ENCODE measurements at places on chromosomes 12 and 14.

DNA sequence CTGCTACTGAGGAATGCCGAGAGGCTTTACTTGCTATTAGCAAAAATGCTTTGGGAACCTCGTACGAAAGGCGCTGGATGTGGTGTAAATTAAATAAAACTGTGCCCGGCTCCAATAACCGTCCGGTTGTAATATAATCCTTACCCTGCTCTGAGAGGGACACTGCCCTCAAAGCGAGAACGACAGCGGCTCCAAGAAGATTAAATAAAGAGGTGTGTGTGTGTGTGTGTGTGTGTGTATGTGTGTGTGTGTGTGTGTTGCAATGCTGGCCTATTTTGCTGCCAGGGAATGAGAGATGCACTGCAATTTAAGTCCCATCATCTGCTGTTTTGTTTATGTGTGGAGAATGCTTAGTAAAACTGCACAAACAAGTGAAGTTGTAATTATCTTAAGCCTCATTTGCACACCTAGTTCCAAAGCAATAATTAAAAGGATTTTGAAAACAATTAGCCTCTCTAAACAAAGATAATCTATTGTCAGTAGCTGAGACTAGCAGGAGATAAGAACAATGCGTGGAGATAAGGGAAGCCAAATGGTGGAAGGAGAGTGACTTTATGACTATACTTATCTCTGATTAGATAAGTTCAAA lies 1.2 kb upstream of the SIX1 start:
- no peak for DNase-seq

- no peak for DNase-seq
These were observed 101.6 kb downstream of the SLC25A47 start for GRCh38 chr14:100424504-100425428.

DNA sequence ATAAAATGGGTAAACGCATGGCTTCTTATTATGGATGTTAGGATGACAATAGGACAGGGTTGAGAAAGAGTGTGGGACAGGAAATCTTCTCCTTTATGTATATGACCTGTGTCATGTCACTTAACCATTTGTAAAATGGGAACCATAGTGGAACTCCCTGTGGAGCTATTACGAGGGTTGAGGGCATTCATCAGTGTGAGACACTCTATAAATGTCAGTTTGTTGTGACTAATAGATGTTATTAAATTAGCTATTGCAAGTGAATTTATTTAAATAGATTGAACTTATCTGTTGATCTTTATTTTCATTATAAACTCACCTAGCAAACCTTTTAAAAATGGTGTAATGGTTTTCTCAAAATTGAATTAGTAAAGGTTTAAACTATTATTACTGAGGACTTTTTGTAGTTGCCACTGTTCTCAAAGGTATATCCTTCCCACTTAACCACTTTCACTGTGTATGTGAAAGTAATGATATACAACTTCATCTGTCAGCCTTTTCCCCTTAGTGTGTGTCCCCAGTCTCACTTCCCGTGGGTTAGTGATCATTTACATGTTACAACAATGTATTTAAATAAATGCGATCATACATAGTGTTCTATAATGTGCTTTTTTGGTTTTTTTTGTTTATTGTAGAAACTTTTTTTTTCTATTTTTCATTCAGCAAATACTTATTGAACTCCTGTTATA lies 17.1 kb downstream of the HELB start:
- DNase-seq: no peak

DNA sequence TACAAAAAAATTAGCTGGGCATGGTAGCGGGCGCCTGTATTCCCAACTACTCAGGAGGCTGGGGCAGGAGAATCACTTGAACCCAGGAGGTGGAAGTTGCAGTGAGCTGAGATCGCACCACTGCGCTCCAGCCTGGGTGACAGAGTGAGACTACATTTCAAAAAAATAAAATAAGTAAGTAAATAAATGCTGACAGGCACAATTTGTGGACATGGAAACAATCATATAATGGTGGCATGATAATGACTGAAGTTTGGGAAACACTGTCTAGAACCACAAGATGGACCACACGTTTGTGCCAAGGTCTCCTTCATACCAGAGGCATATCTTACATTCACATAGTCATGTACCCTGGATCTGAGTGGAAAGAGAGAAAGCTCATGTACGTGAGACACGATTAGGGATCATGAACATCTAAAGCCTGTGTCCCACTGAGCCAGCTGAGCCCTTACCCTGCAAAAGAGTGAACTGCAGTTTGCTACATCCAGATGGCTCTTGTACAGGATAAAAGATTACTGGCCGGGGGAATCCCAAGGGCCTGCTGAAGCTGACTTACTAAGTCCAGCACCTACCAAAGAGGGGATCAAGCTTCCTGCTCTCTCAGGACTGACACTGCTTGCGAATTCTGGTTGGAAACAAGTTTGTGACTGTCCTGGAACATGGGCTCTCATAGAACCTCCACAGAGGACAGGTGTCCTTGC lies 62.9 kb downstream of the TRAFD1 start:
- no peak for DNase-seq

- DNase-seq: no peak
These were observed 27.6 kb downstream of the PDE3A start for GRCh38 chr12:20395791-20396550.

- no peak for DNase-seq
These were observed 842 bp downstream of the OAS2 start for GRCh38 chr12:112979041-112979680.

DNA sequence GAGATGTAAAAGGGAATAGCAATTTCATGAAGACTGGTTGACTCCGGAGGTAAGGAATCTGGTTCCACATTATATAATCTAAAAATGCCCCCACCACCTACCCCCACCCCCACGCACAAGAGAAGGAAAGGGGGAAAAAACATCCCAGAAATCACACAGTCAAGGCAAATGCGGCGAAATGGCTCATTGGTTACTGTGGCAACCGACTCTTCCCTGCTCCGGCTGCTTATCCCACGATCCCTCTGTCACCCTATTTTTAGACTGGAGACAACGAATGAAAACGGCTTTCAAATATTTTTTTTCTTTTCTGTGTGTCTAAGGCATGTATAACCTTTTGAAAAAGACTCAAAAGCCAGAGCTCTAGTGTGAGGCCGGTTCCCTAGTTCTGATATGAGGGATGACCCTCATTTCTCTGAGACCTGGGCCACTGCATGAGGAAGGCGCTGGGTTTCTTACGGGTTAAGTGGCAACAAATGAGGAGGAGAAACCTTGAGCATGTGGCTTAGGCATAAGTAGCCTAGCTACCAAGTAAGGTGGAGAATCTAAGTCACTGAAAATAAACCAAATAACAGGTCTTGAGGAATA lies 148.3 kb upstream of the GRIN2B start:
- DNase-seq: no peak

- DNase-seq: peak; percentile 70
These were observed 93.9 kb downstream of the KSR2 start for GRCh38 chr12:117874842-117875434.

GRCh38 chr12:105257321-105257728 lies 21.4 kb upstream of the APPL2 start:
- no peak for DNase-seq

- DNase-seq: no peak
These were observed 29.4 kb downstream of the FAIM2 start for GRCh38 chr12:49874142-49874897.

DNA sequence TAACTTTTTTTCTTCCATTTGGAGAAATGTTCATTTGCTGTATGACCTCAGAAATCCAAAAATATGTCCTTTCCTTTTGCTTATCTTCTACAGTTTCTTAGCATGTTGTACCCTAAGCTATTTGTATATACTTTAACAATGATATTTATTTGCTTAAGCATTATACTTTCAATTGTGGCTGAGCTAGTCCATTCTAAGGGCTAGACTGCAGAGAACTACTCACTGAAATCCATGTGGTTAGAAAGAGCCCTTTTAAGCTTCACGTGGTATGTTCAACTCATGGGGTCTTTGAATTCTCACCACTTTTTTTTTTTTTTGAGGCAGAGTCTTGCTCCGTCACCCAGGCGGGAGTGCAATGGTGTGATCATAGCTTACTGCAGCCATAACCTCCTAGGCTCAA lies 122.5 kb downstream of the HMGA2 start:
- no peak for DNase-seq

DNA sequence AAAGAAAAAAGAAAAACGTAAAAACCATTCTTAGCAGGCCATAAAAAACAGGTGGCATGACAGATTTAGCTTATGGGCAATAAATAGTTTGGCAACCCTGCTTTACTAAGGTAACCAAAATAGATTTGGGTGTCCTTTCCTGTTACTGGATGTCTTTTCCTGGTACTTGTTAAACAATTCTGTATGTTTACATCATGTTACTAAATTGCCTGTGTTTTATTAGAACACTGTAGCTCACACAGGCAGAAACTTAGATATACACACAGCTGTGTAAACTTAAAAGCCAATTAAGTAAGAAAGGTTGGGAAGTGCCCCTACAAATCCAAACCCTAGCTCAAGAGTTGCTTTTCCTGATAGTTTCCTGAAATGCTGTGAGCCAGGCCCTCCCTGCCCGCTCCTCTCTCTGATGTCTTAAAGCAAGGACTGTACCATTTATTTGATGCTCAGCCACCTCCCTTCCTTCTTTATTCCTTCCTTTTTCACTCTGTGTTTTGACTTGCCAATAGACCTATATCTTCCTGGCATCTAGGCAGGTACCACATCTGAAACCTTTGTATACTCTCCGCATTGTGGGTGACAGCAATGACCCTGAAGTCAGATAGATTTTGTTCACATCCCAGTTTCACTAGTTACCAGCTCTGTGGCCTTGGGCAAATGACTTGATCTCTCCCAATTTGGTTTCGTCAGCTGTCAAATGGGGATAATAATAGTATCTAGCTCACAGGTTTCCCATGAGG lies 3.7 kb upstream of the CAMKK2 start:
- DNase-seq: peak; percentile 27

DNA sequence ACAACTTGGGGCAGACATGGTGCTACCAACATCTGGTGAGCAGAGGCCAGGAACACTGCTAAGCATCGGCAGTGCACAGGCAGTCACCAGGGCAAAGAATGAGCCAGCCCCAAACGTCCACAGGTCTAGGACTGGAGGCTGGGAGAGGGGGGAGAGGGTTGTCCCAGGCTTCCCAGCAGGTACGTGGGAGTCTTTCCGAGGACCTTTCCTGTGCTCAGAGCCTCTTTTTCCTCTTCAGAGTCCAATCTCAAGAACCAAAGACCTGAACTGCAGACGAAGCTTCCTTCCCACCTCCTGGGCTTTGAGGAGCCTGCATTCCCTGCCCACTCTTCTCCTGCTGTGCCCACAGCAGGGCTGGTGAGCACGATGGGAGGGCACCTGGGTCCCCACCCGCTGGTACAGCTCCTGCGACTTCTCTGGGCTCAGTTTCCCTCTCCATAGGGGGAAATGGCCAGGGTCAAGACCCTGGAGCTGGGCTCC lies 48.7 kb downstream of the DLK1 start:
- no peak for DNase-seq

- no peak for DNase-seq
These were observed 966.1 kb downstream of the FSCB start for GRCh38 chr14:43540948-43541347.

- DNase-seq: no peak
These were observed 5.5 kb upstream of the PFDN5 start for GRCh38 chr12:53289891-53290290.

- no peak for DNase-seq
These were observed 3.0 kb downstream of the SETD1B start for GRCh38 chr12:121806546-121807423.

GRCh38 chr12:109963743-109964429 lies 32.3 kb downstream of the GIT2 start:
- DNase-seq: no peak

- no peak for DNase-seq
These were observed 3.1 kb upstream of the NOXRED1 start for GRCh38 chr14:77426396-77426795.

GRCh38 chr14:68520637-68521556 lies 272.0 kb downstream of the ZFP36L1 start:
- DNase-seq: no peak

DNA sequence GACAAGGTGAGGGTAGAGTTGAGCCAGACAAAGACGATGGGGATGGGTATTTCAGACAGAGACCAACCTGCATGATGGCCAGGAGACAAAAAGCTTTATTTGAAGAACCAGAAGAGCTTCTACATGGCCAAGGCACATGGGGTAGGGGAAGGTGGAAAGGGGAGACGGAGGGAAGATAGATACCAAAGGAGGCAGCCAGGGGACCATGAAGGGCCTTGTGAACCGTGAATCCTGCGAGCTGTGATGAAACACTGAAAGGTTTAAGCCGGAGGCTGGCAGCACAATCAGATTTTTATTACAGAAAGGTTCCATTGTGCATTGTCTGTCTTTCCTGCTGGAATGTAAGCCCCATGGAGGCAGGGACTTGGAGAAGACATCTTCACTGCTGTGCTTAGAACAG lies 72.4 kb downstream of the PLXNC1 start:
- DNase-seq: no peak

DNA sequence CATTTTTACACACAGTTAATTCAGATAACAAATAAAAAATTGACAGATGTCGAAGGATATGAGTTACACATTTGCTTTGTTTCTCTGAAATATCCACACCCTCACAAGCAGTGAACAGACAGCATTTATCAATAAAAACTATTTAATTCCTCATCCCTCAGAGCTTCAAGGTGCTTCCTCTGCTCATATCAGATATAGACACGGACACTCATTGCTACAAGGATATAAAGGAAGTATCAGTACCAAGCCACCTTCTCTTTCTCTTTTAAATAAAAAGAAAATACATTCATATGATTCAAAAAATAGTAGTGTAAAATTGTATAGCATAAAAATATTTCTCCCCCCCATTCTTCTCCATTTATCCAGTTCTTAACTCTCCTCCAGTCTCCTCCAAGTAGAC lies 21.9 kb upstream of the MAGOHB start:
- DNase-seq: no peak

GRCh38 chr14:68306934-68307789 lies 485.7 kb downstream of the ZFP36L1 start:
- peak; percentile 74 for DNase-seq

- no peak for DNase-seq
These were observed 86.4 kb downstream of the SCN8A start for GRCh38 chr12:51677284-51677968.

GRCh38 chr14:89237921-89238529 lies 179.0 kb downstream of the FOXN3 start:
- DNase-seq: no peak

DNA sequence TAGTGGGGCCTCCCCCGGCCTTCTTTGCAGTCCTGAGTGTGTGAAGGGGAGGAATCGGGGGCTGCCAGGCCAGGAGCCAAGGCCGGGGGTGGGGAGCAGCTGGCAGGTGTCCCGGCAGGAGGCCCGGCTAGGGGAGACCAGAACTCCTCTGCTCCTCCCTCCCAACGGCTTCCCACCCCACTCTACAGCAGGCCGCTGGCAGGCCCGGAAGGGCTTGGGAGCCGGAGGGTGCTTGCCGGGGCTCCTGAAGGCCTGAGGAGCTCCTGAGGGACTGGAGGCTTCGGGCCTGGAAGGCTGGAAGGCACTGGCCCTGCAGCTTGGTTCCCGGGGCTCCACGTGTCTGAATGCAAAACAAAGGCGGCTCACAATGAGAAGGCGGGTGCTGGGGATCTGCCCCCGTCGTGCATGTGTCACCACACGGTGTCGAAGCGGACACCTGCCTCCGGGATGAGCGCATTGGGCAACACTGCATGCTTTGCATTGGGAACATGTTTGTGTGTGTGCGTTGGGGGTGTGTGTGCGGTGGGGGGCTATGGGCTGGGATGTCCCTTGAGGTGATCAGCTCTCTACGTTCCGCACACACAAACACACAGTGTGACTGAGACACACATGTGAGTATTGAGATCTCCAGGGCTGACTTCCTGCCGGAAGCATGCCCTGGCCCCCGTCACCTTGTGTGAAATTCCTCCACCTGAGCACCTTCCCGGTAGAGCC lies 30.9 kb upstream of the ANKRD9 start:
- DNase-seq: peak; percentile 86

- DNase-seq: no peak
These were observed 23.1 kb upstream of the TBC1D30 start for GRCh38 chr12:64801381-64801780.

- peak; percentile 92 for DNase-seq
These were observed 672 bp downstream of the RDH11 start for GRCh38 chr14:67694791-67695393.
